Posterior vena cava (tissue), 2 donors: ENCODE measurements at places on chromosomes 11 and 22. TPM values are rescaled to one million over a fixed set of nuclear protein-coding genes. Genes with fewer than 3 reads are reported as not detected.
A peak's percentile ranks its signal among the peaks of the same experiment; 100 is the strongest.

TTC36 gene
- 0.43 TPM for total RNA-seq

CTNND1 gene
- 131 TPM for total RNA-seq

DNA sequence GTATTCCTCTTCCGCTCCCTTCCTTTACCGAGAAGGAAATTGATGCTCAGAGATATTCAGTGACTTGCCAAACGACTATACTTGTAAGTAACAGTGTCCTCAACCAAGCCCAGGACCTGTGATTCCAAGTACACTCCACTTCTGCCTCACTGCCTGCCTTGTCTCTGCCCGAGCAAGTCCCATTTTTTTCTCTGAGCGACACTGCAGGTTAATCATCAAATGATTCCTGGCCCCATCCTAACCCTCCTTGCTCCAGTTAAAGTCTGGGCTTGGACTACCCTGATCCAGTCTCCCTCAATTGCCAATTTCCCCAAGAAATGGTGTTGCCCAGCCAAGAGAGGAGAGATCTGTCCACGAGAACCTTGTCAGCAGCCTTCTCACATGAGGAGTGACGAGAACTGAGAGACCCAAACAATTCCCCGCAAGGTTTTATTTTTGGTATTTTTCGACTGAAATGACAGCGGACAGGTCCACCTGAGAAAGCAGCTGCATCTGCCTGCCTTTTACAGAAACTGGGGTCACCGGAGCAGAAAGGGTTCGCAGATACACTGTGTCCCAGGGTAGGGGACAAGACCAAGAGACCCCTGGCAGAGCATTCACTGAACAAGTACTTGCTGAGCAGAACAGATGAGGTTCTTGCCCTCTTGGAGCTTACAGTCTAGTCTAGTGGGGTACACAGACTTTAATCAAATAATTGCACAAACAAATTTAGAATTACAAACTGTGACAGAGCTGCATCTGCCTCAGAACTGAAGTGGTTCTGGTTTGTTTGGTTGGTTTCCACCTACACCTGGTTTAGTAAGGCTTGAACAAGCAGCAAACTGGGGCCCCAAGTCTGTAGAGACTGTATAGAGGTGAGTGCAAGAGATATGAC, 11.4 kb downstream of the POU2AF1 start:
- DNase-seq, result no peak

DNA sequence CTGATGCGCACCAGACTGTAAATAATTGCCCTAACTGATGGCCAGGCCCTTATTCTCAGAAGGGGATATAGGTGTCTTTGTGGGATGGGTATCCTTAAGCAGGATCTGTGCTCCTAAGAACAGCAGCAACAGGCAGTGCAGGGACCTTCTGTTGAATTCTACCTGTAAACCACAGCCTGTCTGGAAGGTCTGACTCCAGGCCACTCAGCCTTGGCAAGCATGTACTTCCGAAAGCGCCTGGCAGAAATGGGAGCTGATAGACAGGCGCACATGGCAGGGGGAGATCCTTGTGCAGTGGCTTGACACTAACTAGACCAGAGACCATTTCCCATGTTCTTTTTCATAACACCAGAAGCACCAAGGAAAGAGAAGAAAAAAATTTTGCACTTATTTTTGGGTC, 59.0 kb downstream of the C22orf31 start:
- no peak for DNase-seq

DNA sequence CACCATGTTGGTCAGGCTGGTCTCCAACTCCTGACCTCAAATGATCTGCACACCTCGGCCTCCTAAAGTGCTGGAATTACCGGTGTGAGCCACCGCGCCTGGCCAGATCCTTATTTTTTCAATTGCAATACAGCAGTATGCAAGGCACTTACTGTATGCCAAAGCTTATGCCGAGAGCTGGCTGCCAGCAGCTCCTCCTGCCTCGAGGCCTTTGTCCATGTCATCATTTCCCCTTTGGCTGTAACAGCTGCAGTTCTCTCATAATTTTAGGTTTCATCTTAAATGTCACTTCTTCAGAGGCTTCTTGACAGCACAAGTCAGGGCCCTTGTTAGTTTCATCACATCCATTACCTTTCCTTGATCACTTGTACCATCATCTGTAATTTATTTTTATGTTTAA, 1.5 kb upstream of the SREBF2 start:
- no peak for DNase-seq

GRCh38 chr11:43358279-43358800, 380 bp upstream of the TTC17 start:
- DNase-seq, result no peak

DNA sequence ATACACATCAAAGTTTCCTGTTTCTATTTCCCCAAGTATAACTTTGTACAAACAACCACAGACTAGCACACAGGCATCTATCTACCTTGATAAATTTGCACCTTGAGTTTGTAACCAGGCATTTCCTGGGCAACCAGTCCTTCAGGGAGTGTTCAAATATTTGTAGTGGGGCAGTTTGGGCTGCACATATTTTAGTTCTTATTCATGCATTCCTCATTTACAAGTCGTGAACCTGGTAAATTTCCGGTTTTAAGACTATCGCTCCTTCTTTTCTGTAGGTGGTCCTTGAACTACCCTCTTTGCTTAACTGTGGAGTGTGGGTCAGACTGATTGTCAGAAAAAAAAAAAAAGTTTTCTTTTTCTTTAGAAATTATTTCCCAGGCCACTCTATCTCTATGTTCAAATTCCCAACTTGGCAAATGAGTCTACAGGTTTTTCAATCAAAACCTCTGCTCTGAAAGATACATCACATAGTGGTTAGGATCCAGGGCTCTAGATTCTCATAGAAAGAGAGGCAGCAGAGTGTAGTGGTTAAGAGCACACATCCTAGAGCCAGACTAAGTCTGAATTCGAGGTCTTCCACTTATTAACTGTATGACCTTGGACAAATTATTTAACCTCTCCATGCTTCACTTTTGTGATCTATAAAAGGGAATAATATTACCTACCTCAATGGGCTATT, 201.5 kb downstream of the SOX6 start:
- DNase-seq, result no peak

GRCh38 chr11:587978-588380, 11.7 kb downstream of the PHRF1 start:
- peak; percentile 88 for DNase-seq

GRCh38 chr11:102383839-102384238, 36.8 kb downstream of the BIRC2 start:
- no peak for DNase-seq

- no peak for DNase-seq
These were observed 328.8 kb upstream of the PITPNB start for GRCh38 chr22:28247667-28248363.

GRCh38 chr11:69148377-69148762, 7.4 kb upstream of the SMIM38 start:
- DNase-seq, result peak; percentile 56

- DNase-seq, result no peak
These were observed 24.1 kb upstream of the APLNR start for GRCh38 chr11:57260937-57261783.

DNA sequence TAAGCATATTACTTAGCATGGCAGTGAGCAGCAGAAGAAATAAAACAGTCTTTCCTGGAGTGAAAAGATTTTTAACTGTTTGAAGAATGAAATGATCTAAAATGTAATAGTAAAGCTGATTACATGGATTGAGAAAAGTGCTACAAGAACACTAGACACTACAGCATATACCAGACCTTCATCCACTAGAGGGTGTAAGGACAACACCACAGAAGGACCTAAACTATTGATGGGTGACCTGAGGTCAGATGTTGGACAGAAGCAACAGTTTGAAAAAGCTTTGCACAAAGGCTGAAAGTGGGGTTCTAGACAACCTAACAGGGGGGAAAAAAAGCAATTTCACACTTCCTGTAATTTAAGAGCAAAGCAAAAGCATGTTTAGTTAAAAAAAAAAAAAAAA, 97.7 kb downstream of the RBFOX2 start:
- no peak for DNase-seq

DNA sequence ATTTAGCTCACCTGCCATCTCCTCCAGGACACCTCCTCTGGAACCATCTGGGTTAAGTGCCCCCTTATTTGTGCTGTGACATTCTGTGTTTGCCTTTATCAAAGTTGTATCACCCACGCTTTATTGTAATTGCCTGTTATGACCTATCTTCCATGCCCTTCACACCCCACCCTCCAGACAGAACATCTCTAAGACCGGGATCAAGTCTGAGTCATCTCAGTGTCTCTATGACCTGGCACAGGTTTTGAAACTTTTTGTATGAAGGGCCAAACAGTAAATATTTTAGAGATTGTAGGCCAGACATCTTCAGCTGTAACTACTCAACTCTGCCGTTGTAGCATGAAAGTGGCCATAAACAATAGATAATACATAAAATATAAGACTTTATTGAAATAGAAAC, 161.8 kb downstream of the SPON1 start:
- DNase-seq, result no peak
